ENCODE measurements at places on chromosomes 11 and 22.
A peak's percentile ranks its signal among the peaks of the same experiment; 100 is the strongest.

DNA sequence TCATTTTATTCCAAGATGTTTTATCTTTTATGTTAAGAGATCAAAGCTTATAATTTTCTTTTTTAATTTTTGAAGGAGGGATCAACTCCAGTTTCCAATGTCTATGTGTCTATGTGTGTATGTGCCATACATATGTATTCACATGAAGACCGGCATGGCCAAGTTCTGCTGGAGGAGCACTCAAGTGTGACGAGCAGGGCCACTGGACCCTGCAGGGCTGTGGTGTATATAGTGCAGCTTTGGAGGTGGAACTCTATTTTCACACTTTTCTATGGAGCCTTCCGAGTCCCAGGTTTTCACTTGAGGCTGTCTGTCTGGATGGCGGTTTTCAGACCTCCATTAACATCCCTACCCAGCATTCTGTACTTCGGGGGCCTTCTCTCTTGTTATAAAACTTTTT, 36.5 kb upstream of the TTC12 start:
- no peak for DNase-seq

DNA sequence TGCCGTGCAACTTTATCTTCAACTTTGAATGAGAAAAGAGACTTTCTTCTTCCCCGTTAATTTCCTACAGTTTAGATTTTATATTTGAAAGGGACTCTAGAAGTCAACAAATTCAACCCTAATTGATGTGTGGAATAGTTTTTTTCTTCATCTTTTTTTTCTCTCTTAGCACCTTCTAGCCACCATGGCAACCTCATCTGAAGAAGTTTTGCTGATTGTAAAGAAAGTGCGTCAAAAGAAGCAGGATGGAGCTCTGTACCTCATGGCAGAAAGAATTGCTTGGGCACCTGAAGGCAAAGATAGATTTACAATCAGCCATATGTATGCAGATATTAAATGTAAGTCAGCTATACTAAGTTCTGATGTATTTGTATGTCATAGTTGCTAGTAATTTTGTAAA, 10.5 kb downstream of the GTF2H1 start:
- DNase-seq, result no peak

DNA sequence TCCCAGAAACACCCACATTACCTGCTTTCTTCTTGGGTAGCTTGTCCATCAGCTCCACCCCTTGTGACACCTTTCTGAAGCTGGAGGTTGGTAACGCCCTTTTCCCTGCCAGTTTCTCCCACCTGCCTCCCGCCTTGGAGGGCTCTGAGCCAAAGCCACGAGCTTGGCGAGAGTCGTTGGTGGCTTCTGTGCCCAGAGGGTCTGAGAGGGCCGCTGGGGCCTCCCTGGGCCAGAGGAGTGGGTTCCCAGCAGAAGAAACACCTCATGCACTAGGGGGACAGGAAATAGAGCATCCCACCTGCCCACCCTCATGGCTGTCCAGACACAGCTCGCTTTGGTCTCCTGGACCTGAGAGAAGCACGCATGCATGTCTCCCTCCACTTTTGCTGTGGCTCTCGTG, 37.9 kb downstream of the B3GAT1 start:
- DNase-seq, result no peak

GRCh38 chr11:15557457-15558230, 442.9 kb downstream of the INSC start:
- DNase-seq, result no peak

GRCh38 chr11:77444261-77444660, 29.6 kb downstream of the PAK1 start:
- DNase-seq, result no peak

DNA sequence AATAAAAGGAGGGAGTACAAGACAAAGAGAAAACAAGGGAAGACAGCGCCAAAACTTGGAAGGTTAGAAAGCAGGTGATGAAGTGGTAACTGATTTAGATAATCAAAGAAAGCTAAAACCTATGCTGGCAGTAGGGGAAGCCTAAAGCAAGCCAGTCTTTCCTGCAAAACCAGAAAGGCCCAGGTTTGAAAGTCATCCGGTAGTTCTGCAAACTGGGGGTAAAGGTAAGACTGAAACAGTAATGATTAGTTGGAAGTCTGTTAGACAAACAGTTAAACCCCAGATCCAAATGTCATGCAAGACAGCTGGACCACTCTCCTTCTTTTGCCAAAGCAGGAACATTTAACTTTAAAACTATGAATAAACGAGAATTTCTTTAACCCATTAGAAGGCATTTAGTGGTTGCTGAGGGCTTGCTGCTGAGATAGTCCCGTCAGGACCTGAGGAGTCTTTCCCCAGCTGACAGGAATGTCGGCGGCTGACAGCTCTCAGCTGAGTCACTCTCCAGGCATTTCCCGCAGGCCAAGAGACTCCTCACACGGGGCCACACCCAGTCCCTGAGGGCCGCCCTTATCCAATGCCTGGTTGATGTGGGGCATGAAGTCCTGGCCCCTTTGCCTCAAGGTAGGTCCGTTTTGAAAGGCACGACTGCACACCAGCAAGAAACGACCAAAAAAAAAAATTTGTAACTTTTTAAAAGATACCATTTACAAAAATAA, 36.3 kb upstream of the CFAP300 start:
- DNase-seq, result peak; percentile 77

DNA sequence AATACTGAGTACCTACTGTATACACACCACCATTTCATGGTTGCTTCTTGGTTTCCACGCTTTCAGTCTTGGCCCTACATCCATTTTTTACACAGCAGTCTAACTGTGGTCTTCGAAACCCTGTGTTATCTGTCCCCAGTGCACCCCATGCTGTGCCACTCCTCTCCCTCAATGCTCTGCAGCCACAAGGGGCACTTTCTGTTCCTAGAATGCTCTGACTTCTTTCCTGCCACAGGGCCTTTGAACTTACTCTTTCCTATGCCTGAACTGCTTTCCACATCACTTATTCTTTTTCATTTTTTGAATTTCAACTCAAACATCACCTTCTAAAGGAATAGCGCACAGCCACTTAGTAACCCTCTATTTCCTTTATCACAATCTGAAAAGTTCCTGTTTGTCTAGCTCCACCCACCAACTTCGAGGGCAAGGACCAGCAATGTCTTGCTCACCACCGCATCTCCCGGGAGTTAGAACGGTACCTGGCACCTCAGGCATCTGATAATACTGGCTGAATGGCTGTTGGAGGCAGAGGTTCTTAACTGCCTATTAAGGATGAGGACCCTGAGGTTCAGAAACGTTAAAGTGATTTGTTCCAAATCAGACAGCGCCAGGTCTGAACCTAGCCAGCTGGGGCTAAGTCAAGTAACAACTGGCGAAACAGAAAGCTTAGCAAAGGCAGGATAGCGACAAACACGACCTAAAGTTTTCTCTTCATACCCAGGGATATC, 568 bp downstream of the ALG8 start:
- DNase-seq, result no peak

DNA sequence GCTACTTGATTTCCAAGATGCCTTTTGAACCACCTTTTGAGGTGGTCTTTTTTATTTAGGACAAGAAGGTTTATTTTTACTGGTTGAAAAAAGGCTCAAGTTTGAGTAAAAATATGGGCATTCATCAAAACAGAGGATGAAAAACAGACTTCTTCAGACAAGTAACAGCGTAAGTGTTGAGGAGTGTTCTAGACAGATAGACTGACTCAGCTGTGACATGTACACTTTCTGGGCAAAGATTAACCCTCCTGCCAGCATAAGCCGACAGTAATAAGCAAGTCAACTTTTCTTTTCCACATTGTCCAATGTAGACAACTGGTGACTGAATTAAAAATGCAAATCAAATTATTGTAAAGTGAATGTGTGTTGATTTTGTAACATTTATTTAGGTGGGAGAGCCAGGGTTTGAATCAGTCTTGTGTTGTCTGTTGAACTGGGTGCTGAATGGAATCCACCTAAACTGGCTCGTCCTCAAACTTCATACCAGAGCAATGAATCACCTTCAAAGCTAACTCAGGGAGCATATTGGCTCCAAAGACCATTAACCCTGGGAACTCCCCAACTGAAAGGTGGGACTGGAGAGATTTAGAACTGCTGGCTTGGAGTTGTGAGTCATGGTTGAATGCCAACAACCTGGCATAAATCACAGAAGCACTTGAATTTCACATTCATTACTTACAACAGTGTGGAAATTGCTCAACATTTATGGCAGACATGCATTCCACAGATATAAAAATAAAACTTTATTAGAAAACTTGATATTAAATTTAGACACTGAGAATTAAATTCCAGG, 377.0 kb downstream of the ETS1 start:
- peak; percentile 93 for DNase-seq

DNA sequence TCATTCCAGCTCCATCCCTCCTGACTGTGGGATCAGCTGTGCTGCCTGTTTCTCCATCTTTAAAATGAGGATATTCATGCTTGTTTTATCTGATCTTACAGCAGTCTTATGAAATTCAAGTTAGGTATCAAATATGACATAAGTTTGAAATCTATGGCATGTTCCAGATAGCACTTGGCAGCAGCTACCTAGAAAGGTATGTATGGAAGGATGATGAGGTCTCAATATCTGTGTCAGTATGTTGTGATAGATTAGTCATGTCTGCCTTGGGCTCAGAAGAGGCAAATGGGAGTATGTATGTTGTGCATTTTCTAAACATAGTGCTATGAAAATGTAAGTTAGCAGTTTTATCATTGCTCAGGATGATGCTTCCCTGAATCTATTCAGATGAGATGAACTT, 122.1 kb downstream of the NAV2 start:
- no peak for DNase-seq

DNA sequence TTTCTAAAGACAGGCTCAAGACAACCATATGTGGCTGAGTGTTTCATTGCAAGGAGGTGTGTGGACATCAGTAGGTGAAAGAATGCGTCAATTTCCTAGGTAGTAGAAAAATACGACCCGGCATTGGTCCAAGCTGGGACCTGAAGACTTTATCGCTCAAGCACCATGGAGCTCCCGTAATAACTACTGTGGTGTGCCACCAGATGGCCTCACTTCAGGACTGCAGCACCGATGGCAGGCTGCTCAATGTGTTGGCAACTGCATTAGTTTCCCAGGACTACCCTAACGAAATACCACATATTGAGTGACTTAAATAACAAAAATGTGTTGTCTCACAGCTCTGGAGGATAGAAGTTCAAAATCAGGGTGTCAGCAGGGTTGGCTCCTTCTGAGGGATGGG, 72.4 kb upstream of the FAT3 start:
- no peak for DNase-seq

- DNase-seq, result no peak
These were observed 2.3 kb downstream of the CHKA start for GRCh38 chr11:68118706-68119448.

- no peak for DNase-seq
These were observed 24.0 kb downstream of the MARK2 start for GRCh38 chr11:63862923-63863322.

DNA sequence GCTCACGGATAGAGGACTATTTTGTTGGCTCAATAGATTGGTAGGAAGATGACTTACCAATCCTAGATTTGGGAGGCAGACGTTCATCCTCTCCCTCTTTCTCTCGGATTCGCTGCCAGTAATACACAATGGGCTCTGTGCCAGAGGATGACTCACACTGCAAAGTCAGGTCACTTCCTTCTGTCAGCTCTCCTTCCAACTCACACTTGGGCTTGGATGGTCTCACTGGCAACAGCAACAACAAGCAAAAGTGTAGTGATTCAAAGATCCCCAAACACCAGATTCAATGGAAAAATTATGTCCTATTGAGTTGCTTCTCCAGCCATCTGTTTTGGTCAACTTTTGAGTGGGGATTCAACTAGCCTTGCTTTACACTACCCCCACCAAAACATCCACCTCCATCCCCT, 21.7 kb upstream of the HSPA8 start:
- DNase-seq, result peak; percentile 83

DNA sequence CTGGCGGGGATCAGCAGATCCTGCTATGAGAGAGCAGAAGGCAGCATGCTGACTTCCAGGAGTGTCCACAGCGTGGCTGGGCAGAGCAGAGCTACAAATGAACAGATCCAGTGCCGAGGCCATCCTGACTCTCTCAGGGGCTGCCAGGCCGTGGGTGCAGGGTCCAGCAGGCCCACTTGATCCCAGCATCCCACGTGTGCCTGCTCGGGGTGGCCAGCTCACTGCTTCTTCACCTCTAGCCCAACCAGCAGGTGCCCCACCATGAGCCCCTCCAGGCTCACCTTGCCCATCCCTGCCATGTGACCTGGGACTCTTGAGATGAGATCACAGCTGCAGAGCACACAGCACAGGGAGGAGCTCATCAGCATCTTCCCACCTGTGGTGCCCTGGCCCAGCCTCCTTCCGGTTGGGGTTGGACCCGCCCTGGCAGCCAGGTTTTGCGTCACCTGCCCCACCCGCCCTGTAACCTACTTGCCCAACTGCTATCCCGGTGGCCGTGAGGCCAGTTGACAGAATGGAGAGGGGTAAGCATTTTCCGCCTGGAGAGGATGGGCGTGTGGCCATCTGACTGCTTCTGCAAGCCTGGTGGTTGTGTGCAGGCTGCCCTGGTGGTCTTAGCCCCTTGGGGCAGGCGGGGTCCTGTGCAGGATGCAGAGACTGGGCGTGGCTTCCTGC, 11.0 kb downstream of the TANGO2 start:
- DNase-seq, result no peak

Data from fibroblast of skin of left biceps (primary cell).